ENCODE measurements at places on chromosomes 12 and 14. TPM values are rescaled to one million over a fixed set of nuclear protein-coding genes. Genes with fewer than 3 reads are reported as not detected.
A peak's percentile ranks its signal among the peaks of the same experiment; 100 is the strongest.

DNA sequence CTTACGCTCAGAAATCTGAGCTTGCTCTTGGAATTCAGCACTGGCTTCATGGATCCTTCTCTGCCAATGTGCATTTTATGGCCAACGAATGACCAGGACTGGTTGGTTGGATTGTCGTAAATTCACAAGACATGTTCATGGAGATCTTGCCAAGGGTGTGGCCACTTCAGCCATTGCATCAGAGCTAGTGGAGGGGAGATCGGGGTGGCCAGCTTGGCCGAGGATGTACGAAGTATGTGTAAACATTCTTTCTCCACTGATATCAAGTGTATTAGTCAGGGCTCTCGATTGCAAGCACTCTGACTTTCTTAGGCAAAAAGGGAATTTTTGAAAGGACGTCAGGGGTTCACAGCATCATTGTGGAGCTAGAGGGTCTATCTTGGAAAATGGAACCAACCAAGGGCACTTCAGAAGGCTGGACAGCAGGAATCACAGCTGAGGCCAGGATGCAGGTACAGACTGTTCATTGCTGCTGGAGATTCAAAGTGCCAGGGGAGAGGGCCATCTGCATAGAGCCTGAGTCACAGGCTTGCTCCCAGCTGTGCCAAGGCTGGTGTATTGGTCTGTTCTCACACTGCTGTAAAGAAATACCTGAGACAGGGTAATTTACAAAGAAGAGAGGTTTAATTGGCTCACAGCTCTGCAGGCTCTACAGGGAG lies 32.9 kb upstream of the ADGRD1 start:
- DNase-seq = no peak

- DNase-seq = no peak
Measured at GRCh38 chr12:9647825-9648700, 21.4 kb upstream of the CLEC2D start.

DNA sequence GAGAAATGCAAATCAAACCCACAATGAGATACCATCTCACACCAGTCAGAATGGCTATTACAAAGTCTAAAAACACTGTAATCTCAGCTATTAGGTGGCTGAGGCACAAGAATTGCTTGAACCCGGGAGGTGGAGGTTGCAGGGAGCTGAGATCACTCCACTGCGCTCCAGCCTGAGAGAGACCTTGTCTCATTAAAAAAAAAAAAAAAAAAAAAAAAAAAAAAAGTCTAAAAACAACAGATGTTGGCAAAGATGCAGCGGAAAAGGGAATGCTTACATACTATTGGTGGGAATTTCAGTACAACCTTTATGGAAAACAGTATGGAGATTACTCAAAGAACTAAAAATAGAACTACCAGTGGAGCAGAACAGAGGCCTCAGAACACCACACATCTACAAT lies 19.0 kb upstream of the ATF7 start:
- no peak for DNase-seq

The TROAP gene
- 11.4 TPM for total RNA-seq

GRCh38 chr12:17381211-17381610 lies 708.8 kb downstream of the RERGL start:
- no peak for DNase-seq

DNA sequence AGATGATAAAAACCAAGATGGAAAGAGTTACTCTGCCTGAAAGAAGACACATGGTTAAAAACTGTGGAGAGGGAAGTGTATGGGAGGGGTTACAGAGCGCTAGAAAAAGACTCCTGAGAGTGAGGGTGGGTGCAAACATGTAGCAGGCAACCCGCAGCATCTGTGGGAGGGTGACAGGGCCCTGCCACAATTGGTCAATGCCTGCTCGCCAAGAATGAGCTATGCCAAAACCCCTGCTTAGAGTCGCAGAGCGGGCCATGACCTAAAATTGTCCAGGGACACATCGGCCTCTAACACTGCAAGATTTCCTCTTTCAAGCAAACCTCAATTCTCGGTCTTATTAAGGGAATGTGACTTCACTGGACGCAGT lies 700 bp downstream of the PRKAG1 start:
- DNase-seq = no peak

DNA sequence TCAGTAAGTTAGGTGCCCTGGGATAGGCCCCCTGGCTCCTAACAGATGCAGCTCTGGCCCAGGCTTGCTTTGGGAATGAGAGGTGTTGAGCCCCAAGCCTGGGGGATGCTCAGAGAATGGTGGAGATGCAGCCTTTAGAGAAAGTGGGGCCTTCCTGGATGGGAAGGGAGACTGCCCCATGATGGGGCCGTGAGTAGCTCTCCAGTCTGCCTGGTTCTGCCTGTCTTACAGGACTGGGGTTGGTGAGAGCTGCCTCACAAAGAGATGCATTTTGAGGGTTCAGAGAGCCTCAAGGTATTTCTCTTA lies 523 bp upstream of the VRTN start:
- no peak for DNase-seq

The KLRG1 gene
- 0.97 TPM for total RNA-seq

The CLEC1B gene
- total RNA-seq = not detected

- no peak for DNase-seq
Measured at GRCh38 chr12:98698603-98699463, 53.7 kb downstream of the APAF1 start.

GRCh38 chr12:18135509-18135908 lies 45.5 kb upstream of the RERGL start:
- no peak for DNase-seq

GRCh38 chr12:68324531-68324930 lies 7.6 kb downstream of the MDM1 start:
- DNase-seq = no peak

GRCh38 chr12:95412482-95413311 lies 61.3 kb upstream of the METAP2 start:
- DNase-seq = no peak

GRCh38 chr12:95653771-95654546 lies 102.7 kb upstream of the USP44 start:
- DNase-seq = no peak

GRCh38 chr12:93563807-93564538 lies 8.5 kb upstream of the SOCS2 start:
- DNase-seq = no peak

DNA sequence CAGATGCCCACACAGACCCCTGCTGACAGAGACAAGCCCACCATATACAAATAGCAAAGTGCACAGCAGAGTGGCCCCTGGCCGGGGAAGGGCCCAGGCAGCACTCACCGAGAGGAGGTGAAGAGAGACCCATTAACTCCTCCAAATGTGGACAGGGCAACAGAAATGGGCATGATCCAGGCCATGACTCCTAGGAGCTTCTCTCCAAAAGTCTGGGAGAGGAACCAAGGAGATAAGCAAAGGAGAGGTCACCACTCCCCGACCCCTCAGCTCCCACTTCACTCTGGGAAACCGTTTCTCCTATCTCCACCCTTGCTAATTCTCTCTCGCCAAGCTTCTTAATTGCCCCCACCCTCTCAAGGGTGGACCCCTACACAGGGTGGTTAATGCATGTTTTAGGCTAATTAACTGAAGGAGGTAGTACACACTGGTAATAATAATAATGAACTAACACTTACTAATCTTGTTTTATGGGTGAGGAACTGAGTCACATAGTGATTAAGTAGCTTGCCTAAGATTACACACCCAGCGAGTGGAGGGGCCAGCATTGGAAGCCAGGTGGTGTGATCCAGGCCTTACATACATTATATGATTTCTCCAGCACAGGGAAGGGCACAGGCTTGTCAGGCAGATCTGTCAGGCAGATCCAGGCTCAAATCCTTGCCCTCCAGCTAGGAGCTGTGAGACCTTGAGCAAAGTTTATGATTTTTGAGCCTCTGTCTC lies 18.9 kb upstream of the CEBPE start:
- no peak for DNase-seq

The GLI1 gene
- total RNA-seq = 0.19 TPM

GRCh38 chr14:75222208-75222701 lies 45.8 kb upstream of the TMED10 start:
- DNase-seq = peak; percentile 71

GRCh38 chr14:88825078-88825458 lies 617 bp downstream of the TTC8 start:
- DNase-seq = no peak

DNA sequence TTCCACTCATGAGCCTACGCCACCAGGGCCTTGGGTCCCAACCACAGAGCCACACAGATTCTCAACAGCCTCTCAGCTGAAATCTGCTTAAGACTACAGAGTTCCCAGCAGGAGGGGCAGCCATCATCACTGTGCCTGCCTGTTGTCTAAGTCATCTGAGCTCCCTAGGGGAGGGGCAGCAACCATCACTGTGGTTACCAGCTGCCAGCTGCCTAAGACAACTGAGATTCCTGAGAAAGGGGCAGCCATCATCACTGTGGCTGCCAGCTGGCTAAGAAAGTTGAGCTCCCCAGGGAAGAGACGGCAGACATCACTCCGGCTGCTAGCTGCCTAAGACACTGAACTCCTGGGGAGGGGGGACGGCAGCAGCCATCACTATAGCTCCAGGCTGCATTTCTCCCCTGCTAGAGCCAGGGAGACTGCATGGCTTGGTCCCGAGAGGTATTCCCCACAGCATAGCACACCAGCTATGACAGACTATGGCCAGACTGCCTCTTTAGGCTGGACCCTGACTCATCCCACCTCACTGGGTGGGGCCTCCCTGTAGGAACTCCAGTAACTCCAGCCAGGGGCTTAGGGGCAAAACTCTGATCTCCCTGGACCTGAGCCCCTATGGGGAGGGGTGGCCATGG lies 37.2 kb upstream of the C14orf132 start:
- no peak for DNase-seq

The CYP46A1 gene
- 0.12 TPM for total RNA-seq

The KRT84 gene
- total RNA-seq = not detected

GRCh38 chr14:69701857-69702256 lies 65.1 kb upstream of the SRSF5 start:
- no peak for DNase-seq

- no peak for DNase-seq
Measured at GRCh38 chr14:89206389-89207031, 210.5 kb downstream of the FOXN3 start.

- no peak for DNase-seq
Measured at GRCh38 chr14:105062048-105062433, 3.2 kb downstream of the GPR132 start.

- DNase-seq = no peak
Measured at GRCh38 chr12:24025153-24025798, 75.8 kb upstream of the SOX5 start.

The SLC38A4 gene
- total RNA-seq = not detected

The ATG14 gene
- 9.0 TPM for total RNA-seq

- no peak for DNase-seq
Measured at GRCh38 chr12:65859519-65859918, 35.2 kb downstream of the HMGA2 start.

DNA sequence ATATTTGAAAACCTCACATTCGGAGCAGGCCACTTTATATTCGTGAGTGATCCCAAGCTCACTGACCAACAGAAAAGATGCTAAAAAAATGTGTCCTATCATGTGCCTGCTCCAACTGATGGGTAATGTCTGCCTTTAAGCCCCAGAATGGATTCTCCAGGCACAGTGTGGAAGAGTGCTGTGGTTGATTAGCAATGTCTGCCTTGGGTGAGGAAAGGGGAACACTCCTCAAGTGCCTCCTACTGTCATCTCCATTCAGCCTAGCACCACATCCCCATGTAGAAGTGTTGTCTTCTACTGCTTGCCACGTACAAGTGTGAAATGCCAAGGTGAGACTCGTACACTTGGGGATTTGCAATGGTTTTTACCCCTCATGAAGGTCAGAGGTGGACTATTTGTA lies 199.3 kb downstream of the SLC41A2 start:
- no peak for DNase-seq

DNA sequence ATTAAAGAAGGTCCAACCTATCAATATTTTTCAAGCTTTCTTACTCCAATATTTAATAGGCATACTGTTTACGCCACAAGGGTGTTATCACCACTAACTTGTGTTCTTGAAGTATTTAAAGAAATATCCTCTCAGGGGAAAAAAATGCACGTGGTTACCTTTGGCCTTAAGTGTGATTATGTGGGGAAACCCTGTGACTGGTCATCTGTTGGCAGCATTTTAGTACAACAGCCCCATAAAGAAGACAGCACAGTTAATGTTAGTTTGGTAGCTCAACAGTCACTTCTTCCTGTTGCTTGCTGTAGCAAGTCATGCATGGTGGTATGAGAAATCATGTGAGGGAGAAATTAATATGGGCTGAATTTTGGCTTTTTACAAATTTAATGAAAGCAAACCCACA lies 1021.5 kb upstream of the TMEM132C start:
- DNase-seq = no peak

Data from glomerular endothelial cell (primary cell).